ENCODE measurements at places on chromosomes 3 and 15.

DNA sequence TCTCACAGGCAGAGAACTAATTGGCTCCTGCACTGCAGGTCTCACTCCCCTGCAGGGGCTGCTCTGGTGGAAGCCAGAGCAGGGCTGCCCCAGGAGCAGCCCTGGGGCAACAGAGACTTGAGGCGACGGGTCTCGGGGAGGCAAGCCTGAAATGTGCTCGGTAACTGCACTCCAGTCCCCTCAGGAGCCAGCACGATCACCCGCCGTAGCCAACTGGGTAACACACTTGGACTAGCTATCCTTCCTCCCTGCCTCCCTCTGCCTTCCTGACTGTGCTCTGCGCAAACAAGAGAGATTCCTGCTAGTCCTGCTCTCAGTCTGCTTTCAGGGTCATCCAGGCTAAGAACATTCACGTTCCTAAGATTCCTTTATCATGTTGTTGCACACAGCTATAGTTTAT, 140.7 kb upstream of the NSMCE3 start:
- DNase-seq: no peak

- no peak for DNase-seq
Observed at GRCh38 chr3:38088126-38089078, 48.5 kb downstream of the ACAA1 start.

GRCh38 chr3:37864904-37865303, 3.2 kb downstream of the CTDSPL start:
- DNase-seq: peak; percentile 28

DNA sequence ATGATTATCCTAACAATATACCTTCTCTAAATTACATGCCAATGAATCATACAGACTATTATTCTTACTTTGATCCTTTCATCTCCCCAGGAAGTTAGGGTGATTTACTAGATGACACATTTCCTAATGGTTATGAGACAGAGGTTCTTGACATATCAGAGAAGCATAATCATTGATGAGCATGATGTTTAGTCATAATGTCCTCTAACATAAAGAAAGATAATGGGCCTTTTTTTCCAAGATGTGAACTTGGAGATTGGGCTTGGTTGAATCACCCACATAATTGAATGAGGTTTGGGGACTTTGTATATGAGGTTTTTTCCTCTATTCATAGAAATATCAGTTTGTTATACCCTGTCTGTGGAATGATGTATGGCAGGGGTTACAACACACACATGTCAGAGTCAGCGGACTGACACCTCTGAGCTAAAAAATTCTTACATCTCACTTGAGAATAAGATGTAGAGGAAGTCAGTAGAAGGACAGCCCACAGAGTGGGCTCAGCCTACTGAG, 69.7 kb upstream of the DCBLD2 start:
- DNase-seq: no peak

DNA sequence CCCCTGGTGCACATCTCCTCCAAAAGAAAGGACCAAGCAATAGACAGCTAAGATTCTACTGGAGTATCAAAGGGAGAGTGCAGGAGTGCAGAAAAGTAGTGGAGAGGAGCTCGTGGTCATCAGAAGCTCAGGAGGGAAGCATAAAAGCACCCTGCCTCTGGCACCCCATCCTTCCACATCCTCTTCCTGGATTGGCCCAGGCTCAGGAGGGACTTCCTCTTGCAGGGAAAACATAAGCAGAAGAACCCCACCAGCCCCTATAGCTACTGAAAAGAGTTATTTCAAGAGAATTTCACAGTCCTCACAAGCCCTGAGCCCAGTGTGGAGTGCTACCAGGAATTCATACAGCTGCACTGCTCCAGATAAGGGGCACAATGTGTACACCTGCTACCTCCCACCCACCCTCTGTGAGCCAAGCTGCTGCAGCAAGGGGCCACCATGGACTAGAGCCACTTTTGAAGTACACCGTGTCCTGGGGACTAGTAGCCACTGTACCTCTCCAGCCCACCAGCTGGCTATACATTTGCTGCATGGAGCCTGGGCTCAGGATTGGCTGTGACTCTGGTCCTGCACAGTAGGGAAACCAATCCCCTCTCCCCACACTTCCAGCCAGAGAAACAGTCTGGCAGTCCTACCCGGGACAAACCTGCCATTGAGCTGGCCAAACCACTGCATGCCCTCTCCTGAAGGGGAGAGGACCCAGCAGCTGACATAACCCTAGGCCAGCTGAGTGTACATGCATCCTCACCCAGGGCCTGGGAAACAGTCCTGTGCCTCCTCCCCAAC, 43.0 kb downstream of the CD200R1 start:
- DNase-seq: no peak

- no peak for DNase-seq
Observed at GRCh38 chr3:158260392-158260791, 150.5 kb downstream of the RSRC1 start.

- no peak for DNase-seq
Observed at GRCh38 chr3:18512007-18512406, 86.9 kb upstream of the SATB1 start.

DNA sequence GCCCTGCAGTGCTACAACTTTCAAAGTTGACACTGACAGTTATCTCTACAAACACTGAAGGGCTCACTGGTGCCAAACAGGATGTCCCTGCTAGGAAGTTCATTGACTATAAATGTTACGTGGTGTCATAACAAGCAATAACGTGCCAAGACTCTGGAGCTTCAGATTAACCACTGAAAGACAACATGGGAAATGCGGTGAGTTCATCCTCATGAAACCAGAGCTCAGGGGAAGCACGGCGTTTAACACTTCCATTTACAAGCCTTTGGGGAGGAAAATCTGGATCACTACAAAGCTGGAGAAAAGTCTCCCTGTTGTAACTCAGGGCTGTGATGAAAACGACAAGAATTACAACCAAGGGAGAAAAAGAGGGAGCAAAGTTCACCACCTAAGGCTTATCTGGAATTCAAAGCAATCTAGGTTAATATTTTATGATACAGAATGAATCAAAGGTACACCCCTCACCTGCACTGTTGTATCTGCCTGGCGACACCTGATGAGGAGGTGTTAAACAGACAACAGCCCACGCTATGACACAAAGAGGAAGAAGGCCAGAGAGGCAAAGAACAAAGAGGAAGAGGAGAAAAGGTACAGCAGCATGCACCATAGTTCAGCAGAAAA, 27.0 kb downstream of the SHQ1 start:
- DNase-seq: peak; percentile 67

DNA sequence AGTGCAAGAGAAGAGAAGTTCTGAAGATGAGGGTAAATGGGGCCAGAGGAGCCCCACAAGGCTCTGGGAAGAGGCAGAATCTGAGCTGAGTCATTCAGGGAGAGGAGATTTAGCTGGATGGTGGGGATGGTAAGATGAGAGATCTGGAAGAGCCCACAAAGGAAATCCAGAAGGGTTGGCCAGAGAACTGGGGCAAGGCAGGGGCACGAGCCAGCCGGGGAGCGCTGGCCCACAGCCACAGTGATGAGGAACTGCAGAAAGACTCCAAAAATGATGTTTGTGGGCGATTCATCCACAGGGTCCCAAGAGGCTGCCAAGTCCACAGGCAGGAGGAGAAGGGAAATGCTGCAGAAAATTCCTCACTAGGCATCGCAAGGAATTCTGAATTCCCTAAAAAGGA, 75.9 kb upstream of the ATP2B2 start:
- DNase-seq: no peak
